GM03348 (cell line): ENCODE measurements at places on chromosomes 3 and 15.

- peak; percentile 86 for DNase-seq
Observed at GRCh38 chr3:125357032-125357658, 18.0 kb downstream of the ZNF148 start.

DNA sequence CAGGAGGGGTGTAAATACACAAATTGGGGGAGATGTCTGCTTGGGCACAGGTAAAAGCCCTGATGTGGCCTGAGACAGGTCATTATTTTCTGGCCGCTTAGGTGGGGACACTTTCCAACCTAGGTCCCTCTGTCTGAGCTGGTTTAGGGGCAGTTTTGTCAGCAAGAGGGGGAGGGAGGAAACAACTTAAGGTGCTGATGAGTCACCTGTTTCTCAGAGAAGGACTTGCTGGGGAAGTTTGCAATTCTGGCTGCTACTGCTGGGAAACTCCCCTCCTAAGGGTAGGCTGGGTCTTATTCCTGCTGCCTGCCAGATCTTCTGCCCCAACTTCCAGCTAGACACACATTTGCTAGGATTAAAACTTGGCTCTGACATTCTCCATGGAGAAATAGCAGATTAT is 4.8 kb upstream of the RHOV start:
- no peak for DNase-seq

DNA sequence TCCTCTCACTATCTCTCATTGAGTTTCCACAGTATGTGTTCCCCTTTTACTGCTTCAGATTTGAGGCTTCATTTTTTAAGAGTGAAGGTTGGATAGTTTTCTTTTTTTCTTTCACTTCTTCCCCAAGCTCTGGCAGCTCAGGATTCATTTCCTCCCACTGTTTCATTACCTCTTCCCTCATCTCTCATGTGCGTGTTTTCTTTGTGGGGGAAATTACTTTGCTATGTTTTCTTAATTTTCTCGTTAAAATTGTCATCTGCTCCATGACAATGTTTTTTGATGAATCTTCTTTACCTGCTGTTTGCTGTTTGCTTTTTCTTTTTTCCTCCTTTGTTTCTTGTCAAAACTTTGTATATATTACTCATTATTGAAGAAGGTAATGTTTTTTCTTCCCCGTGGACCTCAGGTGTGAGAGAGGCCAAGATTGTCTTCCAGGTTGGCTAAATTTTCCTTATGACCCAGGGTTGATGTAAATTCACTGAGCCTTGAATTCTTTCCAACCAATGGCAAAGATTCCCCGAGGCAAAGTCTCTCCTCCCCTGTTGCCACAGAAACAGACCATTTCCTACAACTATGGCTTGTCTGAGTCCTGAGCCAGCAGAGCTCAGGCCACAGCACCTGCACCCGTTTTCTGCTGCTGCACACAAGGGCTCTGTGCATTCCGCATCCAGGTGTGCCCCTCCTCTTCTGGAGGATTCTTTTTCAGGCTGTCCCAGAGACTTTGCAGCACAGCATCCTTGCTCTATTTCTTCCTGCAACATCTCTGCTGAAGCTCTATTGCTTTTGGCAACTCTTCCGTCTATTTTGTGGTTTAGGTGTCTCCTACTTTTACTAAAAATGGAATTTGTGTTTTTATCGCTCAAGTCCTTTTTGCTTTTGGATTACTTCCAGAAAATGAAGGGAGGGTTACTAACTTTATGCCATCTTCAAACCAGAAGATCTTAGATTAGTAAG is 66.1 kb downstream of the NOX5 start:
- DNase-seq = no peak

DNA sequence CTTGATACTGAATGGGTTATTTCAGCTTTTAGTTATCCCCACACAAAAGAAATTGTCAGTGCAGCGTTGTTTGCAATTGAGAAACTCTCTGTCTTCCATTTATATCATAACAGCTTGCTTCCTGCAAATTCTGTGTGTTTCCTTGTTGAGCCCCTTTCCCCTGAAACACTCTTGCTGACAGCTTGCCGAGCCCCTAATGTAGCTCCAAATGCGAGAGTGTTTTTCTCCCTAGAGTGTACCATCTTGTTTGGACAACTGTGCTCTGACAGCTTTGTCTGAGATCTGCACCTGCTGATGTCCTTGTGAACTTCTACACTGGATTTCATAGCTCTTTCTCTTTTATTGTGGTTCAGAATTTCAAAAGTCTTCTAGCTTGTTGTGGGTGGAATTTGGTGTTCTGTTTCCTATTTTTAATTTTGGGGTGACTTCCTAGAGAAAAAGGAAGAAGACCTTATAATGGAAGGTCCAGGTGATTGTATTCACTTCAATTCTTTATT is 343.5 kb downstream of the PDCD6IP start:
- no peak for DNase-seq

DNA sequence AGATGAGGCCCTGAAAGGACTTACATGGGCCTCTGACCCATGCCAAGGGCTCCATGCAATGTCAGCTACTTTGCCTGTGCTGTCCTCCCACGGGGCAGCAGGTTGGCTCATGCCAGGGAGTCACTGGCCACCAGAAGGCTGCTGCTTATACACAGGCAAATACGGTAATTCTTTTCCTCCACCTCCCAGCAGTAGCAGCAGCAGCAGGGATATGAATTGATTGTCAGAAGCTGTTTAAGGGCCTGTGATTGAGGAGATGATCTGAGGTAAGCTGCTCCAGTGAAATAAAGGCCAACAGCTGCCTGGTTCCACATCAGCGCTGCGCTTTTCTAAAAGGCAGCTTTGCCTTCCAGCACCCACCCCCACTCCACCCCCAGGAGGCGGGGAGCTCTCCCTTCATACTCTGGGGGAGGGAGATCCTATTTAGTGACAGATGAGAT is 250.5 kb downstream of the SHQ1 start:
- DNase-seq = peak; percentile 31

- DNase-seq = no peak
Observed at GRCh38 chr3:187000711-187001151, 70.4 kb downstream of the ST6GAL1 start.

DNA sequence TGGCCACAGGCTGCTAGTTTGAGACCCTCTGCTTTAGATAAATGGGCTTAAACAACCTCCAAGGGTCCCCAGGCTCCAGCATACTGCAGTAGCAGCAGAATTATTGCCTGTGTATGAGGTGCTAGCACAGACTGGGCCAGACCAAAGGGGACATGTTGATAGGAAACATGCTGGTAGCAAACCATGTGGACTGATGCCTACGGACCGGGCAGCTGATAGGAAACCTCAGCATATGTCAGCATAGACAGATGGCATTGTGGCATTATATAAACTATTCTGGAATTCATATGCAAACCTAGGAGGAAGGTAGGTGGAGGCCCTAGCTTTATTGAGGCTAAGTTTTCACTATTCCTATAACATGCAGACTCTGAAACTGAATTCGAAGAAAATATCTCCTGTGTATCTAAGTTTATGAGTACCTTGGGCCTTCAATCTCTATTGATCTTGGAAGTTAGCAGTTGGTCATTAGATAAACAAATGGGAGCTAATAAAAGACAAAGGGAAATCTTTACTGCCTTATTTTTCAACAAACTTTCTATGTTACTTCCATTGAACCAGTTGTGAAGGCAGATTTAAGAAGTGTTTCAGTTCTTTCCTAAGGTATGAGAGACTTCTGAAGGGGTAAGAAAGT is 1.7 kb upstream of the HGD start:
- no peak for DNase-seq

GRCh38 chr3:139561959-139562676 is 22.6 kb upstream of the RBP1 start:
- peak; percentile 43 for DNase-seq

DNA sequence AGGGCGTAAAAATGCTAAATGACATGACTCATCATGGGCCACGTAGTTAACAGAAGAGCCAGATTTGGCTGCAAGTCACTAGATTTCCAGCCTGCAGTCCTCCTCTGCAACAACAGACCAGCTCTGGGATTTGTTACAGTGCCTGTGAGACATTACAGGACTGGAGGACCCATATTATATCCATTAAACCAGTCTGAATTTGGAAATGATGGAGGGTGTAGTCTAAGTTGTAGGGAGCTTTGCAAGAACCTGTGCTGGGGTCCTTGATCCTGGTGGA is 10.8 kb downstream of the ZNF774 start:
- peak; percentile 81 for DNase-seq

DNA sequence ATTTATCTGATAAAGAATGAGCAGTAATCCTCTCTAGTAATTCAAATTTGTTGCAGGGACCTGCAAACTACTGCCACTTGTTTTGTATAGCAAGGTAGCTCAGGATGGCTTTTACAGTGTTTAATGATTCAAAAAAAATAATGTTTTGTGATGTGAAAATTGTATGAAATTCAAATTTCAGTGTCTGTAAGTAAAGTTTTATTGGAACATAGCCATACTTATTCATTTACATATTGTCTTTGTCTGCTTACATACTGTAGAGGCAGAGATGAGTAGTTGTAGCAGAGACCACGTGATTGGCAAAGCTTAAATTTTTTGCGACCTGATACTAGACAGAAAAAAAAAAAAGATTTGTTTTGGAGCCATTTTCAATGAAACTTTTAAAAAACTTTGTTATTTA is 6.5 kb upstream of the UTS2B start:
- DNase-seq = no peak

DNA sequence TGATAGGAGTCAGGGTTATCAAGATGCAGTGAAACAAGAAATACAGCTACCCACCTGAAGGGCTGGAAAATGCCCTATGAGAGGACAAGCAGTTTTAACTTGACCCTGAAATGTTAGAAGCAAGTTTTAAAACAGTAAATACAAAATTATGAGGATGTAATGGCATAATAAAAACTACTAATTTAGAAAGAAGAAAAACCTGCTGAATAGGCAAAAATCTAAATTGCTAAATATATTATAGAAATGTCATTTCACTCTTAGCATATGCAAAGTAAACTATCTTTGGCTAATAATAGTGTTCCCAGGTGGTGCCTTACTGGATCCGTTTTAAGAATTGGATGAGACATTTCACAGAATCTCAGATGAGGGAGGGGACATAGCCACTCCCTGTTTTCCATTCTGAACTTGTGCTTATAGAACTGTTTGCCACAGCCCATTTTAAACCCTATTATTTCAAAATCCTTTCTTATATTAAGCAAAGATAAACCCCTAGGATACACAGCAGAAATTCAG is 294.6 kb downstream of the LSAMP start:
- DNase-seq = no peak

- DNase-seq = peak; percentile 38
Observed at GRCh38 chr3:100245136-100245535, 15.7 kb upstream of the TBC1D23 start.

- DNase-seq = no peak
Observed at GRCh38 chr3:148730676-148731075, 33.0 kb downstream of the AGTR1 start.

- peak; percentile 67 for DNase-seq
Observed at GRCh38 chr3:157073810-157074209, 86.1 kb downstream of the CCNL1 start.
